NB4 (cell line): ENCODE measurements at places on chromosomes 11 and 22.
A peak's percentile ranks its signal among the peaks of the same experiment; 100 is the strongest.

- no peak for DNase-seq
Observed at GRCh38 chr22:41334215-41334614, 32.9 kb downstream of the ZC3H7B start.

GRCh38 chr22:29596408-29596807 lies 7.0 kb upstream of the NF2 start:
- no peak for DNase-seq

GRCh38 chr11:57406337-57406904 lies 16.0 kb upstream of the PRG2 start:
- peak; percentile 79 for DNase-seq

DNA sequence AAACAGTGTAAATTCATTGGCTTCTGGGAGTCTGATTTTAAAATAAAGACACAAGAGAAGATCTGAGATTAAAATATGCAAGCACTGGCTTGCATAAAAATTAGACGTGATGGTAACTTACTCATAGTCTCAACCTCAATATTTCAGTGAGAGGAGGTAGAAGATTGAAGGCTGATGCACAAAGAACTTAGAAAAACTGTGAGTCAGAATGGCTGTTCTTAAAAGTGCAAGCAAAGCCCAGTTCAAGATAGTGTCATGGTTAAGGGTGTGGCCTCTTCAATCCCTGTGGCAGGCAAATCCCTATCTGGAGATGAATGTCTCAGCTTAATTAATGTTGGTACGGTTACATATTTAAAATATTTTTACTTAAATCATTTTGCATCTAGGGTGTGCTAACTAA lies 33.6 kb upstream of the FIBIN start:
- no peak for DNase-seq

- DNase-seq, result no peak
Observed at GRCh38 chr11:116352881-116353280, 419.9 kb downstream of the BUD13 start.

- no peak for DNase-seq
Observed at GRCh38 chr11:131808470-131808869, 438.1 kb downstream of the NTM start.

DNA sequence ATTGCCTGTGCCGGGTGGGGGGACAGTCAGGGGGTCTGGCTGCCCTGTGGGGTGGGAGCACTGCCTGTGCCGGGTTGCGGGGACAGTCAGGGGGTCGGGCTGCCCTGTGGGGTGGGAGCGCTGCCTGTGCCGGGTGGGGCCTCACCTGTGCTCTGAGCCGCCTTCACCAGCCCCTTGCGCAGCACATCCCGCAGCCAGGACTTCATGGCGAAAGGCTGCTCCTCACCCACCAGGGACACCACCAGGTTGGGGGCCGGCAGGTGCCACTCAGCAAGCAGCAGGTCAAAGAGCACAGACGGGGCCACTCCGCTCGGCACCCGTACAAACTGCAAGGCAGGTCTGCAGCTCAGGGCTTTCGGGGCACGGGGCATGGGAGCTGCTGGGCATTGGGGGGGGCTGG lies 21.4 kb downstream of the TSSC4 start:
- no peak for DNase-seq

GRCh38 chr11:110513259-110513801 lies 83.6 kb downstream of the FDX1 start:
- DNase-seq, result no peak

DNA sequence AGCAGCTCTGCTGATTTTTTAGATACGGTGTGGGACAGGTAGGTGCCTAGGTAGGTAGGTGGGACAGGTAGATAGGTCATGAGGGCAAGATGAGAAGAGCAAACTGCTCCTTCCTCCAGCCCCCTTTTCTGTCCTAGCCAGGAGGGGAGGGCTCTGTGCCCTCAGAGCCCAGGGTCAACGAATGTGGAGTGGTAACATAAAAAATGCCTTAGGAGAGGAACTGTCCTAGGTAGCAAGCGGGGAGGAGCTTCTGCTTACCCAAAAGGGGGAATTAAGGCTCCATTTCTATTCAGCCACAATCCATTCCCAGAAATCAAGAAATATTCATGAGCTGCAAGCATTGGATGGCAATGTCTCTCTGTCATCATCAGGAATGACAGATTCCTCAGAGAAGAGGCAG lies 234.8 kb downstream of the GRIK4 start:
- no peak for DNase-seq

DNA sequence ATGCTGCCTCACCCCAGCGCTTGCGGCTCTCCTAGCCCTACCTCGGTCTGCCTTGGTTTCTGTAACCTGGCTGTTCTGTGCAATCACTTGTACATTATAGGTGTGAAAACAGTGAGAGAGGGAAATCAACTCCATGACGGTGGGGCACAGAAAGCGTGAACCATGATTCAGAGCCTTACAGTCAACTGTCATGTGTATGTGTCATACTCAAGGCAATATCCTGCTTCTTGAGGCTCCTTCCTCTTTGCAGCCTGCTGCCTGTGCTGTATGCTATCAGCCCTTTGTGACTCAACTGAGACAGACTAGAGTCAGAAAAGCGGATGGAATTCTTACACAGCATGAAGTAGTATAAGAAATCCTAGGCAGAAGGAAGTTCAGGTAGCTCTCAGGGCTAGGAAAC lies 2.1 kb downstream of the NRIP3 start:
- DNase-seq, result peak; percentile 90

DNA sequence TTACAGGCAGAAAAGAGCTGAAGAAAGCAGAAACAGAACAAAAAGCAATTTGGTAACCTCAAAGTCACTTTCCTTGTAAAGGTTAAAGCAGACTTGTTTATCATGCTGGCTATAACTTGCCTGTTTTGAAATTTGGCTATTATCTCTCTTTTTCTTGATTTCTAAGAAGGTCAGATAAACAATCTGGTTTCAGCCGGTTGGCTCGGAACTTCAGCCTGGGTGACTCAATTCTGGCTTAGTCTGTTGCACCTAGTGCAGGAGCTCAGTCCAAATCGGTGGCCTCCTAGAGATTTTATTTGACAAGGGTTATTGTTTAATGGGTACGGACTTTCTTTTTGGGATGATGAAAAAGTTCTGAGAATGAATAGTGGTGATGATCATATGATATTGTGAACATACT lies 367.1 kb upstream of the B3GAT1 start:
- no peak for DNase-seq

GRCh38 chr11:114280696-114281095 lies 15.5 kb upstream of the NNMT start:
- DNase-seq, result peak; percentile 60

- no peak for DNase-seq
Observed at GRCh38 chr11:58075781-58076180, 45.0 kb downstream of the OR6Q1 start.

DNA sequence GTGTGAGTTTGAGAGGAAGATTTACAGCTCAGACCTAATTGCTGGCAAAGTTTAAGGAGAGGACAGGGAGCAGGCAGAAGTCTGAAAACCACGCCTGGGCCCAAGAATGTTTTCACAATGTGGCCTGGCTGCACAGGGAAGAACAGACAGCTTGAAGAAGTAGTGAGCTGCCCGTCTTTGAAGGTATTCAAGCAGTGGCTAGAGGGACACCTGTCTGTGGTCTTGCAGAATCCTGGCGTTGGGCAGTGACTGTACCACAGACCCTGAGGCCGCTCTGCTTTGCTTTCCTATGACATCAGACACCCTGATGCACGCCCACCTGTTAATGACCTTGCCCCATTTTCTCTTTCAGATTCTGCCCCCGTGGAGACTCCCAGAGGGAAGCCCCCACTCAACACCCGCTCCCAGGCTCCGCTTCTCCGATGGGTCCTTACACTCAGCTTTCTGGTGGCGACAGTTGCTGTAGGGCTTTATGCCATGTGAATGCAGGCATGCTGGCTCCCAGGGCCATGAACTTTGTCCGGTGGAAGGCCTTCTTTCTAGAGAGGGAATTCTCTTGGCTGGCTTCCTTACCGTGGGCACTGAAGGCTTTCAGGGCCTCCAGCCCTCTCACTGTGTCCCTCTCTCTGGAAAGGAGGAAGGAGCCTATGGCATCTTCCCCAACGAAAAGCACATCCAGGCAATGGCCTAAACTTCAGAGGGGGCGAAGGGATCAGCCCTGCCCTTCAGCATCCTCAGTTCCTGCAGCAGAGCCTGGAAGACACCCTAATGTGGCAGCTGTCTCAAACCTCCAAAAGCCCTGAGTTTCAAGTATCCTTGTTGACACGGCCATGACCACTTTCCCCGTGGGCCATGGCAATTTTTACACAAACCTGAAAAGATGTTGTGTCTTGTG lies 6.6 kb upstream of the MCM5 start:
- no peak for DNase-seq

DNA sequence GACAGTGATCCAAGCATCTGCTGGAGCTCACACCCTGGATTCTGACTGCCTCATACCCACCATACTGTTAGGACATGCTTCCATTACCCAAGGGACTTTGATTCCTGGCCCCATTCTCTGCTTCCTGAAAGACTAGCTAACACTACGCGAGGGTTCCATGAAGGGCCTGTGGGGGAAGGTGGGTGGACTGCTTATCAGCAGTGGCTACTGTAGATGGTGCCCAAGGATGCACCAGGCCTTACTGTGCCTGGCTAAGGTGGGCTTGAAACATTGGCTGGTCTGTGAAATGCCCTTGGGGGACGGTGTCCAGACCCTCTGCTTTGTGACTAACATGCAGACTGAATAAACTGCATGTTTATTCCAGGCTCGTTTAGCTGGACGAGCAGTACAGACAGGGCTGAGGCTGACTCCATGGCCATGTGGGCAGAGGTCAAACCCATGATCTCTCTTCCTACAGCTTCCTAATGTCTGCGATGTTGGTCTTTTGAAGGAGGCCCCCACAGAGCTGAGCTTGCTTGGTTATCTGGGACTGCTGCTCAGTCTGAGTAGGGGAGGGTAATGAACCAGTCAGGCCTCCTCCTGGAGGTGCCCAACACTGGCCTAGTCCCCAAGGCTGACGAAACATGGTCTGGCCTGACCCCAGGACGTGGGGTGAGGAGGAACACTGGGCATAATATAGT lies 48.3 kb upstream of the PHOX2A start:
- no peak for DNase-seq

- no peak for DNase-seq
Observed at GRCh38 chr22:47994601-47995263, 1232.3 kb downstream of the TBC1D22A start.

GRCh38 chr11:62169935-62170334 lies 20.1 kb upstream of the SCGB1D1 start:
- DNase-seq, result no peak

GRCh38 chr11:76783896-76784813 lies 999 bp downstream of the TSKU start:
- DNase-seq, result peak; percentile 85

- peak; percentile 43 for DNase-seq
Observed at GRCh38 chr11:120667281-120667680, 155.7 kb downstream of the GRIK4 start.

DNA sequence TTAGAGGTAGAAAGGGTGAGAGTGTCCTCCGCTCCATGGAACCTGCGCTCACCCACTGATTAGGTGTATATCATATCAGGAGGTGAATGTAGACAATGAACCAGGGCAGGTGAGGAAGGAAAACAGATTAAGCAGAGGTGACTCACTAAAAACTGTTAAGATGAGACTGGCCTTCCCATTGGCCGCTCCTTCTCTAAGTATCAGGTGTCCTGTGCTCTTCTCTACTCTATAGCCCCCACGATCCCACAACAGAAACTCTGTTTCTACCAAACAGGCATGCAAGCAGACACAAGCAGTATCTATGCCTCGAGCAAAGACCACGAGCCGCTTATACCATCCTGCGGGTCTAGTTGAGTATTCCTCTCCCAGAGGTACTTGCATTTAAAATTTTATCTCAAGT lies 103.1 kb downstream of the SNX19 start:
- no peak for DNase-seq

DNA sequence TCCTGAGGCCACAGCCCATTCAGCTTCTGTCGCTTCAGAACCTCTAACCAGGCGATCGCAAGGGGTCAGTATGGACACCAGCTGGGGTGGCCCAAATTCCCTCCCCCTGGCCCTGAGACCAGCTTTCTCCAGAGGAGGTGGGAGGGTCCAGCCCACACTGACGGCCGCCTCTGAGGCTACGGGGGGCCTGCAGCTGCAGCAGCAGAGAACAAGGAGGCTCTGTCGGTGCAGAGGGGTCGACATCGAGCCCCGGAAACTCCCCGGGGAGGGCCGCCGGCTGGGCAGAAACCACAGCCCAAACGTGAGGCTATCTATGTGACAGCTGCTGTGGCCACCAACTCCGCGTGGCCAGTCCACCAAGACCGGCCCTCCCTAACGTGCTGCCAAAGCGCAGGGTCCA lies 40.8 kb downstream of the ELFN2 start:
- peak; percentile 19 for DNase-seq

GRCh38 chr11:68870470-68870869 lies 28.8 kb upstream of the CPT1A start:
- DNase-seq, result peak; percentile 49

DNA sequence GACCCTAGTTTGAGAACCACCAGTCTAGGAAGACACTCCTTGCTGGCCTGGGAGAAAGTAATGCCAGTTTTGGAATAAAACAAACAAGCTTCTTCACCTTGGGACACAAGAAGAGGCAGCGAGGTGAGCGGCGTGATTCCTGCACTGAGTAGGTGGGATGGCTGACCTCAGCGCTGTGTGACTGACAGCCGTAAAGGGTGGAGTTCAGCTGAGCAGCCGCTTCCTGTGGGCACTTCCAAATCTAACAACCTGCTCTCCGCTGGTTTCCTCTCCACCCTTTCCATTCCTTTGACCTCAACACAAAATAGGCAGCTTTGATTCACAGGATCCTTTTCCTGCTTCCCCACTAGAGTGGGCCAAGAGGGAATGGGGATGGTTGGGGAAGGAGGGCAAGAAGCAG lies 45.8 kb downstream of the PC start:
- DNase-seq, result no peak

DNA sequence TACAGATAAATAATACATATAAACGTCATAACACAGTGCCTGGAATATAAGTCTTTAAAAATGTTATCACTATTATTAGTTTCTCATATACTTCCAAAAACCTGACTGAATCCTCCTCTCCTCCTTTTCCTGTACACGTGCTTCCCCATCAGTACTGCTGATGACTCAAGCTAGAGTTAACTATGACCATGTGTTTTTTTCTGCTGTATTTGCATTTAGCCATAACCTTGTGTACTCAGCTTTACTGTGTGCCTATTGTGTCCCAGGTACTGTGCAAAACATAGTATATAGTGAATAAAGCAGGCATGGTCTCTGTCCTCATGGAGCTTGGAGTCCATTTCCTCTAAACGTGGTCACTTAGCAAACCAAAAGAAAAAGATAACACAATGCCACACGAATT lies 56.5 kb upstream of the ARHGAP32 start:
- no peak for DNase-seq

DNA sequence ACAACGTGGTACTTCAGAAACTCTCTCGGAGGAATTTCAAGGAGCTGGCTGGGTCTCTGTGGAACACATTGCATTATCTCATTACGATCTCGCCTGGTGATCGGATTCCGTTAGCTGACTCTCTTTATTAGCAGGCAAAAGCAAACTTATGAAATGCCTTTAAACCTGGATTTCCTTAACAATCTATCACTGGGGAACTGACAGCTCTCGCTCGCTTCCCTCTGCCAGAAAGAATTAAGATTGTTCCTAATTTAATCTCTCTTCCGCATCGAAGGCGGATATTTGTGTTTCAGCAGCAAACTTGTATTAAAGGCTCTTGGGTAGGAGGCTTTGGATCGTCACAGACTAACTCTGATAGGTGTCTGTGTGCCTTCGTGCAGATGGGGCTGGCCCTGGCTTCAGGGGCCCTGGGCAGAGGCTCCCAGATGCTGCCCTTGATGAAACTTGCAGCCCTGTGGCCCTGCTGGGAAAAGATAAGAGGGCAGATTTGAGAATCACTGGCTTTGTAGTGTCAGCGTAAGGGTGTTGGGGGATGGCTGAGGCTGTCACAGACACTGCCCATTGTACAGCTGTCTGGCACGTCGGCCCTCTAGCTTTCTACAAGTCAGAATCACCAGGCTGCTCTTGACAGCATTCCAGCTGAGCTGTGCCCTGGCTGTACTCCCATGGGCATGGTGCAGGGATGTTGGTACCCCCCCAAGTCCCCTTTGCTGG lies 162.2 kb upstream of the NECTIN1 start:
- no peak for DNase-seq
